ENCODE measurements at places on chromosomes 6 and 20.

GRCh38 chr6:33684983-33685382, 26.5 kb downstream of the UQCC2 start:
- DNase-seq: no peak

- no peak for DNase-seq
These were observed 444.7 kb upstream of the MAP3K7 start for GRCh38 chr6:91031581-91031980.

DNA sequence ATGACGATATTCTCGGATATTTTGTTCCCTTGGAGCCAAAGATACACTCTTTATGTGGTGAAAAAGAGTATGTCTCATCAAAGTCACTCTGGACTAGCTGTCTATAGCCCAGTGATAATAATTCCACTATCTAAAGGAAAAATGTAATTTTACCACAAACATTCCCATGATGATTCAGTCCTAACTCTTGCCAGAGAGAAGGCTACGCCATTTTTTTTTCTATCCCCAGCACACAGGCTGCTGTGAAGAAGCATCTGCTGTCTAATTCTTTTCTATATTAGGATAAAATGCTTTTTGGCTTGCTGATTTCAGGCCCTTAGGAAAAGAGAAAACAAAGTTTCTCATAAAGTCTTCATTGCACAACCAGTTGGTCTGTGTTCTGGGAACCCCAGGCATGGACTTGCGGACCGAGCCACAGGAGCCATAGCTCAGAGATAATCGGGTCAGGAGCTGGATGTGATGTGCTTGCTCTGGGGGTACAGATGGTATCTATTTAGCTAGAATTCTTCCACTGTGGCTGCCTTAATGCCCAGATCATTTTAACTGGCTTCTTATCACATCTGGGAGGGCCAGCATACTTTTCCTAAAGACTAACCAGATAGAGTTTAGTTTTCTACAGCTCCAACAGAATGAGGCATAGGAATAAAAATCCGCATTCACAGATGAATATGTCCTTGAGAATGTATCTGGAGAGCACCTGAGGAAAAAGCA, 683.7 kb upstream of the ID4 start:
- no peak for DNase-seq

GRCh38 chr6:122154912-122155575, 244.4 kb upstream of the HSF2 start:
- no peak for DNase-seq

DNA sequence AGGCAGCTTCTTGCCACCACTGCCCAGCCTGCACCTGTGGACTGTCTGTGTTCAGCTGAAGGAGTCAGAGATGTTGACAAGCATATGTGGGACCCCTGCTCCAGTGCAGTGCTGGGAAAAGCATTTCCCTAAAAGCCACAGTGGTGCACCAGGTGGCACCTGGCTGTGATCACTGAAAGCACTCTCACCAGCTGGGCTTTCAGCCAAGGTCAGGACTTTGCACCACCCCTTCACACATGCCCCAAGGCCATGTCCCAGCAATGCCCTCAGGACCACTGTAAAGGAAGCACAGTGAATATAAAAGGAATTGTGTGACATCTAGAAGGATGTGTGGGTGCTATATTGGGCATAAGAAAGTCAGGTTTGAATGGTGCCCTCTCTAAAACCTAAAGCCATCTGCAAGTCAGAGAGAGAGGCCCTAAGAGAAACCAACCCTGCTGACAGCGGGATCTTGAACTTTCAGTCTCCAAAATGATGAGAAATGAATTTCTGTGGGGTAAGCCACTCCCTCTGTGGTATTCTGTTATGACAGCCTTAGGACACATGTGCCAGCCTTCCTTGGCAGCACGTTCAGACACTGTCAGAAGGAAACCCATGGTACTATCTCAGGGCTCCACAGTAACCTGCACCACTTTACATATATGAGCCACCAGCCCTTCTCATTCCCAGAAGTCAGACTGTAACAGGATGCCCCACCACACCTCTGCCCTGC, 30.7 kb downstream of the CBLN4 start:
- DNase-seq: no peak

GRCh38 chr6:113668641-113669408, 188.3 kb upstream of the MARCKS start:
- DNase-seq: peak; percentile 38

- DNase-seq: no peak
These were observed 160.7 kb upstream of the MAN1A1 start for GRCh38 chr6:119510246-119510645.

DNA sequence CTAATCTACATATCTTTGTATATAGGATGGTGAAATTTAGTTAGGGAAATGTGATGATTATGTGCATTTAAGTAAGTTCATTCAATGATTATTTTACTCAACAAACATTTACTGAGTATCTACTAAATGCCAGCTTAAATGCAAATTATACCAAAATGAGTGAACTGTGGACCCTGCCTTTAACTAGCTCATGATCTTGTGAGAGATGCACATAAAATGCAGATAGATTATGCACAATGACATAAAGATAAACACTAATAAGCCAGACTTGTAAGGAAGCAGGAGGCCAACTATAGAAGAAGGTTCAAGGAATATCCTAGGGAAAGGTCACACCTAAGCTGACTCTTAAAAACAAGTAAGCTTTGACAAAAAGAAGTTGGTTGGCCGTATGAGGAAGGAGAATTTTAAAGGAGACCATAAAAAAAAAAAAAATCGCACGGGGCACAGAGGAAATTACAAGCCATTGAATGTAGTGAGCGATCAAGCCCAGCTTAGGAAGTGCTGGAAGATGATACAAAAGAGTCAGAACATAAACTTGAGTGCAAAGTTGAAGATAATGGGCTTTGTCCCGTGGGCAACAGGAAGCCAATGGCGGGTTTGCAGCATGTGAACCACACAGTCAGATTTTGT, 107.9 kb downstream of the NRSN1 start:
- no peak for DNase-seq

DNA sequence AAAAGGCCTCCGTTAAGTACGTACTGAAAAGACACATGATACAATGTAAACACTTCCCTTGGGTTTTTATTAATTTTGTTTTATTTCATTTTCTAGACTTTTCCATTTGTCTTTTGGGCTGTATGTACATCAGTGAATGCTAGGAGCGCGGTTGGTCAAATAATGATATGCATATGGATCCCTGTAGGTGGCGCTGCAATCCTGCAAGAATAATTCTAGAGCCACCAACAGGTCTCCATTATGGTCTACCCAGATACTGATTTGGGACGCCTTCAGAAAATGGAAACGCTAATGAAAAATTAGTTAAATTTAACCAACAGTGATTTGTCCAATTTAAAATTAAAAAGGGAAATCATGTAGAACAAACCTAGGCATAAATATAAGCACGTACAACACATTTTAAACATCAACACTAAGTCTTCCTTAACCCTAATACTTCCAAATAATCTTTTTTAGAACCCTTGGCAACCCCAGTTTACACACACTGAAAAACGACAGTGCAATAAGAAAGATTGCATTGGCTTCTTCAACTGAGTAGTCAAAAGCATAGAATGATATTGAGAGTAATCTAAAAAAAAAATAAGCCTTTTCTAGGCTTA, 433.5 kb downstream of the RFPL4B start:
- peak; percentile 57 for DNase-seq

DNA sequence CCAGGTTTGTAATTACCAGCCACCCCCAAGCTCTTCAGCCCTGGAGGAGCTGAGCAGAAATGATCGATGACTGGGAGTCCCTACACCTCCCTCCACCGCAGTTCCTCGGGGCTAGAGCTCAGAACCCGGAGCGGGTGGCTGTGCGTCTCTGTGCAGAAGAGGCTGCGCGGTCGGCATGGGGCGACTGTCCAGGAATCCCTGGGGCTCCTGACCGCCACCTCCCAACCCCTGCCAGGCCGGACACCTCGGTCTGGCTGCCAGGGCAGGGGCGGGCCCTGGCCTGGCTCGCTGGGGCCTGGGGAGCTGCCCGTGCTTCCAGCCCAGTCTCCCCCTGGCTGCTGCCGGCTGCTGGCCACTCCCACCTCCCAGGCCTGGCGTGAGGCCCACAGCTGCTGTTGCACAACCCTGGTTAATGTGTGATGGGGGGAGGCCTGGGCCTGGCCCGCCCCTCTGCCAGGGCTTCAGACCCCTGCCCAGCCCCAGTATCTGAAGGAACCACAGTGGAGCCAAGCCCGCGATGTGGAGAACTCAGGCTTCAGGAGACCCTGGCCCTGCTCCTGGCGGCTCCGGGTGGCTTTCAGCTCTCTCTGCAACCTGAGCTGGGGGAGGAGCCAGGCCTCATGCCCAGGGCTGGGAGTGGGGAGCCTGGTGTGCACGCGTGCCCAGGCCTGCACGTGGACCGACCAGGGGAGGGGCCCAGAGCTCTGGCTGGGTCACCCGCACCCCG, 1.2 kb downstream of the SLC2A4RG start:
- peak; percentile 79 for DNase-seq

DNA sequence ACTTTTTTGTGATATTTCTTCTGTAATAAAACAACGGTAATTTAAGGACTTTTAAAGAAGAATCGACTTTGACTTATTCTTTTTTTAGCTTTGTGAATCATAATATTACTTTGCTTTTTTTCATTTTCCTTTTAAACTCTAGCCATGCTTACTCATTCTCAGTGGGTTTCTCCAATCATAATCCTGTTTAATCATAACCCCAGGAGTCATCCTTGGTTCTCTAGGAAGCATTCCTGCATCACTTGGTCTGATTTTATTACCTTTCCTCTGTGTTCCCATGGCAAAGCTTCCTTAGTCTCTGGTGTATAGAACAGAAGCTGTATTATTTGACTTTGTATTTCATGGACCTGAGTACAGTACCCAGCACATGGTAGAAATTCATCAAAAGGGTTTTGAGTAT, 223.5 kb downstream of the CDKAL1 start:
- DNase-seq: no peak

DNA sequence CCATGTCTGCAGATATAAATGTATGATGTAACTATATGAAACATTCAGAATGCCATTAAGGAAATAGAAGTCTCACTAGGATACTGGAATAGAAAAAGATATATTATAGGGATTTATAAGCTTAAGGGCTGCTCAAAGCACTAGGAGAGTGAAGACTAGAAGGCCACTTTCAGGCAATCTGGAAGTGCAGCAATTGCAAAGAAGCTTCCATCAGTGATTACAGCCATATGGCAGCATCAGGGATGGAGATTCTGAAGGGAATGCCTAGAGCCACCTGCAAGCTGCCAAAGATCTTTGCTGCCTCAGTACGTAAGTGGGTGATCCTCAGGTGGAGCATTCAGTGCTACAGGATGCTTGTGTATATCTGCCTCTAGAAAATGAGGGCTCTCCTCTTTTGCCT, 796.2 kb upstream of the EPHA7 start:
- DNase-seq: no peak

GRCh38 chr6:37507077-37507476, 7.4 kb upstream of the CCDC167 start:
- no peak for DNase-seq

GRCh38 chr20:13231031-13231752, 10.1 kb downstream of the ISM1 start:
- no peak for DNase-seq

DNA sequence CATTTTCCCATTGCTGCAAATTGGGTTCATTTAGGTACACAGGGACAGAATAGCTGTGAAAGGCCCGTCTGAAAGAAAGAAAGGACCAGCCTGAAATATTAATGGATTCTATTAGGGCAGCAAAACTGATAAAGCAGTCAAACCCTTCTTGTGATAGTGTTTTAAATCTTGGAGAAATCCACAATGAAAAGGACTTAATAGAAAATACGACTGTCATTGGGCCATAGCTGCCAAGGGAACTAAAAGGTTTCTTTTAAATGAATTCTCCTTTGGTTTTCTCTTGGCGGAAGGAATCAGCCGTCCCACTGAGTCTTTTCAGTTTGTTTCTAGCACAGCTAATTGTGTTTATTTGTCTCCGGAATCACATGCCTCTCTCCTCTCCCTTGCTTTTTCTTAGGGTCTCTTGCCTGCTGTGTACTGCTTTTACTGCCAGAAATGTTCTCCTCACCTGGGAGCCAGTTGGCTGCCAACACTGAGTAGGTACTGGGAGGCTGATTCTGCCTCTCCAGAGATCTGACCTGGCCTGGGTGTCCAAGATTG, 11.3 kb downstream of the PAQR8 start:
- DNase-seq: no peak

DNA sequence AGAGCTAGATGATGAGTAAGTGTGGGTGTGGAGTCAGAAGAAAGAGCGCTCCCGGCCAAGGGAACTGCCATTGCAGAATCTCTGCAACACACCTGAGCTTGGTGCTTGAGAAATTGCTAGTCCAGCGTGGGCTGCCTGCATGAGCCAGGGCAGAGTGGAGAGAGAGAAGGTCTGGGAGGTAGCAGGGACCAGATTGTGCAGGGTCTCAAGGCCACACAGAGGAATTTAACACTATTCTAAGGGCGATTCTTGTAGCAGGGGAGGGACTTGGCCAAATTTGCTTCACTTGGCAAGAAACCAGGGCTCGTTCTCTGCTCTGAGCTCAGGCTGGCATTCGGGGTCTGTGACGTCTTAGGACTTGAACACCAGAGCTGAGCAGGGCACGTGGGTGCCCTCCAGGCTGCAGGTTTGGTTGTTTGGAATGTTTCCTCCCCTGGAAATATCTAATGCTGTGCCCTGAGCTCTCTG, 53.5 kb downstream of the BCAS4 start:
- no peak for DNase-seq

DNA sequence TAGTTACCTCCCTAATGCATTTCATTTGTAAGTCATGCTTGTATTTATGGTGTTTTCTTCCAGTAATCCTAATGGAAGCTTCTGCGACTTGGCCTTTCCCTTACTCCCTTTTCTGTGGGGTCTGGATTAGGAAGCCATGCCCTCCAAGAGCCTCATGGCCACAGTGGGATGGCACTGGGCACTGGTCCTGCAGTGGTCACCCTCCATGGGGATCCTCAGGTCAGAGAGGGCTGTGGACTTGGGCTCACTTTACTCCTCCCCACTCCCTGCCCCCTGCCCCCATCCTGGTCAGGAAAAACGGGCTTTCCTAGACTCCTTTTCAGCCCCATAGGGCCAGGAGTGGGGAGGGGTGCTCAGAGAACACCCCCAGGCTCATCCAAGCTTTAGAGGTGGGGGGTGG, 49.9 kb downstream of the EBF4 start:
- DNase-seq: no peak

DNA sequence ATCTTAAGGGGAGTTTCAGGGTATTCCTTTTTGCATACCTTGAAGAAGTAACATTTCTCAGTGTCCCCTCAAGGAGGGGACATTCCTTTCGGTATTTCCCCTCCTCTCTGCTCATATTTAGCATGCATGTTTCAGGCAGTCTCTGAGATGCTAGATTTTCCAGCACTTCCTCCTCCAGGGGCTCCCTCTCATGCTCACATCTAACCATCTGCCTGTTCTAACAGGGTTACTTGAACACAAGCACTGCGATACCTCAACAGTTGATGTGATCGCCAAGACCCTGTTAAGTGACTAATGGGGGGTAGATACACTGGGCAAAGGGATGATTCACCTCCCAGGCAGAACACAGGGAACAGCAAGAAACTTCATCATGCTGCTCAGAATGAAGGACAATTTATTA, 12.9 kb upstream of the MCM3 start:
- DNase-seq: peak; percentile 36

GRCh38 chr6:13203145-13203544, 125.2 kb downstream of the TBC1D7 start:
- DNase-seq: no peak

Measured in GM13977 (cell line).